ENCODE measurements at places on chromosomes 4 and X. TPM values are rescaled to one million over a fixed set of nuclear protein-coding genes. Genes with fewer than 3 reads are reported as not detected.
A peak's percentile ranks its signal among the peaks of the same experiment; 100 is the strongest.

Gene CXCL3
- total RNA-seq, result 0.90 TPM

GRCh38 chr4:18937080-18937479 is 915.5 kb upstream of the LCORL start:
- DNase-seq, result no peak

DNA sequence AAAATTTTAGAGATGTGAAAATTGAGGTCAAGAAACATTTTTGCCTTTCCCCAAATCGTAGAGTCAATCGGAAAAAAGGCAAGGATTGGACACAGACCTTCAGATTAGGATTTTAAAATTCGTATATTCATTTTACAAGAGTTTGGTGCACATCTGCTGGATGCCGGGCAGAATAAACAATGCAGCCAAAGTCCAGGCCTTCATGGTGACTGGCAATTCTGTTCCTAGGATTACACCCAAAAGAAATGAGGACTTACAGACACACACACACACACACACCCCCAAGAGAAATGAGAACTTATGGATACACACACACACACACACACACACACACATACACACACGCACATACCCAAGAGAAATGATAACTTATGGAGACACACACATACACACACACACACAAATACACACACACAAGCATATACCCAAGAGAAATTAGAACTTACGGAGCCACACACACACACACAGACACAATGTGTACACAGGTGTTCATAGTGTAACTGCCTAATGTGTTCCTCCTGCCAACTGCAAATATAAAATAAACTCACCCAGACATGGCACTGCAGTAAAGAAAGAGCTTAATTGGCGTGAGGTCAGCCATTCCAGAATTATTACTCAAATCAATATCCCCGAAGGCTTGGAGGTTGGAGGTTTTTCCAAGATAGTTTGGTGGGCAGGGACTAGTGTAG is 165.7 kb upstream of the STS start:
- DNase-seq, result no peak

DNA sequence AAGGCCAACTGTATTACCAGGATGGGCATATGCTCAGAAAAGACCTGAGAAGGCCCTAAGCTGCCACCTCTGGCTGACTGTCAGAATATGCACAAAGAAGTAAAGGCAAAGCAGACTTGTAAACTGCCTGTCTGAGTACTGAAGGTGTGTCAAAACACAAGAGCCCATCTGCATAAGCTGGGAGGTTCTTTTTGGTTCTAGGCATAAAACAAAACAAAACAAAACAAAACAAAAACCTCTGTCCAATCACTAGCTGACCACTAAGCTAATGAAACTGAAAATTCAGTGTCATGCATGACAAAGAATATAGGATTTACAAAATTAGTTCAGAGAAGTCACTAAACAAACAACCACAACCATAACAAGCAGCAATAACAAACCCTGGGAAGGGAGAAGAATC is 20.6 kb downstream of the SH3D19 start:
- DNase-seq, result no peak

DNA sequence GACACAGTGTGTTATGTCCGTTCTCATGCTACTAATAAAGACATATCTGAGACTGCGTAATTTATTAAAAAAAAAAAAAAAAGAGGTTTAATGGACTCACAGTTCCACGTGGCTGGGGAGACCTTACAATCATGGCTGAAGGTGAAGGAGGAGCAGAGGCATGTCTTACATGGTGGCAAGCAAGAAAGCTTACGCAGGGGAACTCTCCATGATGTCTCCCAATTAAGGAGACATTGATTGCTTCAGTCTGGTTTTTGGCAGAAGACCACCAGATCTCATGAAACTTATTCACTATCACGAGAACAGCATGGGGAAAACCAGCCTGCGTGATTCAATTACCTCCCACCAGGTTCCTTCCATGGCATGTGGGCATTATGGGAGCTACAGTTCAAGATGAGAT is 221.8 kb downstream of the ASMT start:
- no peak for DNase-seq

- DNase-seq, result no peak
These were observed 280.1 kb upstream of the ZFP42 start for GRCh38 chr4:187715466-187715865.

Gene SLC16A2
- total RNA-seq, result 6.3 TPM

DNA sequence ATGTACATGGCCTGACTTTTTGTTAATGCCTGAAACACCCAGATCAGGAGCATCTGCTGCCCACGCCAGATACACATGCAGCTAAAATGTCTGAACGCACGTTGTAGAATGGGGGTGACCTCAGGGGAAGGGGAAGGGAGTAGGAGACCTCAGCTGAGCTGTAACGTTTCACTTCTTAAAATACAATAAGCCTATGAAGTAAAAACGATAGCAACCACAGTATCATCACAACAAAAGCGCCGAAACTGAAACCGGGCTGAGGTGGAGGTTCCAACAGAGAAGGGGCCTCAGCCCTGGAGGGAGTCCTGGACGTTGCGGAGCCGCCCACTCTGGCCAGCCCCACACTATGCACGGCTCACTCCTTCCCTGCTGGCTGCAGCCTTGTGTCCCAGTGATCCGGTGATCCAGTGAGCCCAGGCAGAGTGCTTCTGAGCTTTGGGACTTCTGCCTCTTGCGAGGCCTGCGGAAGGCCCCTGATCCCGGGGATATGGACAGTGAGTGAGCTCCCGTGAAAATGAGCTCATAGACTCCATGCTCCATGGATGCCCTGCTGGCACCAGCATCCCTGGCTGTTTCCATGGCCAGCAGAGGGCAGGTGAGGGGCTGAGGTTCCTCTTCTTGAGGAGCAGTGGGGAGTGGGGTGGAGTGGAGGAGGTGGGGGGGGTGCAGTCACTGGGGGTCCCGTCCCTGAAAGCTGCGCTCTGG is 52.0 kb downstream of the HMX1 start:
- DNase-seq, result no peak

- no peak for DNase-seq
These were observed 314.3 kb upstream of the CLNK start for GRCh38 chr4:10998846-10999245.

Gene ATG4A
- 18.8 TPM for total RNA-seq

Gene MAGEB17
- not detected for total RNA-seq

- DNase-seq, result no peak
These were observed 76.5 kb upstream of the BOD1L1 start for GRCh38 chr4:13704035-13704434.

Gene FAM9B
- not detected for total RNA-seq

DNA sequence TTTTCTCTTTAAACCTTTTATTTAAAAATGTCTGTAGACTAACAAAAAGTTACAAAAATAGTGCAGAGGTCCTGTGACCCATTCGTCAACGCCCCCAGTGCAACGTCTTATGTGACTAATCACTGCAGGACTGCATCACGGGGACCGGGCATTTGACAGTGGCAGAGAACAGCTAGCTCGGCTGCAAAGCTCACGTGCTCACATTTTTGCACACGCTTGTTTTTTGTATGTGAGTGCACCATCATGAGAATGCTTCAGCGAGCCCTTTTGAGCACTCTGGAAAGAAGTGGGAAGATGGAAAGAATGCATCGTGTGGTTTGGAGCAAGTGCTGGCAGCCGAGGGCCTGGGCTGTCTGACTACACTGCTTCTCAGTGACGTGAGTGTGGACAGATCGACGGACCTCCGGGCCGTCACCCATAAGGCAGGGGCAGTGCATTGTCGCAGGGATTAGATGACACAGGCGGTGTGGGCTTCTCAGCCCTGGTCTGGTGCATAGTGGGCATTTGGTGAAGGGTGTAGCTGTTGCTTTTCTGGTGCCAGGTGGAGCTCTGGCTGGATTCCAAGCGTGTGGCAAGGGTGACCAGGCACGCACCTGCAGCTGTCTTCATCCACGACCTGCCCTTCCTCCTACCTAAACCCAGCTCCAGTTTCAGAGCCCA is 17.7 kb downstream of the SPON2 start:
- no peak for DNase-seq

- DNase-seq, result no peak
These were observed 111.0 kb downstream of the DHX15 start for GRCh38 chr4:24473309-24473721.

DNA sequence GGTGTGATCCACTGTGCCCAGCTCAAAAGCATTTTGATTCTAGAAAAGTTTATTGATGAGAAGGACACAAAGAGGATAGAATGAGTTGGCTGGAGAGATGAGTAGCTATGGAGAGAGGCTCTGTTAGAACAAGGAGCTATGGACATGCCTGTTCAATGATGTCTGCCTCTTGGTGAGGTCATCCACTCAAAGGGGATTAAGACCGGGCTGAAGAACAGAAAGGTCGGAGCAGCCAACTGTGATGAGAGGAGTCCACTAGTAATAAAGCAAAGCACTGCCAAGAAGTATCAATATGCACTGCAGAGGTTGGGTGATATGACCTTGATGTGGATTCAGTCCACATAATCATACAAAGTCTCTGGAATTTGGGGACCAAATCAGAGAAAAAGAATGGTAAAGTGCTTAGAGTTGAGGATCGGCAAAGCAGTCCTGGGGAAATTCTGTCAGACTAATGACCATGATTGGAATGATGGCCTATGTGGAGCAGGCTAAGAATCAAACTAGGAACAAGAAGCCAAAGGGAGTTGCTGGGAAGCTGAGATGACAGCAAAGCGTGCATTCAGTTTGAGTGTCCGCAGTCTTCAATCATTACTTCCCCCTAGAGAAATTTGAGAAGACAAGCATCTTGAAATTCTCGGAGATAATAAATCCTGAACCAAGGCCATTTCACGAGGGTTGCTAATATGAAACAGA is 55.7 kb upstream of the MMAA start:
- no peak for DNase-seq

- DNase-seq, result no peak
These were observed 22.3 kb upstream of the CLOCK start for GRCh38 chr4:55568905-55569504.

DNA sequence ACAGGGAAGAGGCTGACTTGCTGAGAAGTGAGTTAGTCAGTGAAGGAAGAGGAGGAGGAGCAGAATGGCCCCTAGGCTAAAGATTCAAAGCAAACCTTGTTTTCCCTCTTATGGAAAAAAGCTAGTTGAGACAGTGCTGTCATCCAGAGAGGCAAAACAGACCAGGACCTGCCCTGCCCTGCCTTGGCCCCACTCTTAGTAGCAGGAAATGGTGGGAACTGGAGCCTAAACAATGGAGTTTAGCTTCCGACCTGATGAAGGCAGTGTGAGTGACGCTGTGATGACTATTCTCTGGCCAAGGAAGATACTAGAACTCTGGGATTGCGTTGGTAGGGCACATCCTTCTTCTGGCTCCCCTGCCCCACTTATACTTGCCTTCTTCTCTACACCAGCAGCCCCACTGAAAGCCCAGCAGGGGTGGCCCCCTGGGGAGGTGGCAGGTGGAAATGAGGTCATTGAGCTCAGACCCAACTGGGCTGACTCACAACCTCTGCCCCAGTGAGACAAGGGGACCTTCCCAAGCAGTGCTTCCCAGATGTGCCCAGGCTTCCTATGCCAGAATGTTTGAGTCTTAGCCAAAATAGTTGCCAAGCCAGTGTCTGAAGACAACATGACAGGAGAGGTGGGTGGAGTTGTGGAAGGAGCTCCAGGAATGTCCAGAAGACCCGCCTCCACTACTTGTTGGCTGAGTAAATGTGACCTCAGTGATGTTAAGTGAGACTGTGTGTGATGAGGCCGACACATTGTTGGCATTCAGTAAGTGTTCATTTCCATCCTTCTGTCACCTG is 38.8 kb downstream of the MSN start:
- DNase-seq, result peak; percentile 54

DNA sequence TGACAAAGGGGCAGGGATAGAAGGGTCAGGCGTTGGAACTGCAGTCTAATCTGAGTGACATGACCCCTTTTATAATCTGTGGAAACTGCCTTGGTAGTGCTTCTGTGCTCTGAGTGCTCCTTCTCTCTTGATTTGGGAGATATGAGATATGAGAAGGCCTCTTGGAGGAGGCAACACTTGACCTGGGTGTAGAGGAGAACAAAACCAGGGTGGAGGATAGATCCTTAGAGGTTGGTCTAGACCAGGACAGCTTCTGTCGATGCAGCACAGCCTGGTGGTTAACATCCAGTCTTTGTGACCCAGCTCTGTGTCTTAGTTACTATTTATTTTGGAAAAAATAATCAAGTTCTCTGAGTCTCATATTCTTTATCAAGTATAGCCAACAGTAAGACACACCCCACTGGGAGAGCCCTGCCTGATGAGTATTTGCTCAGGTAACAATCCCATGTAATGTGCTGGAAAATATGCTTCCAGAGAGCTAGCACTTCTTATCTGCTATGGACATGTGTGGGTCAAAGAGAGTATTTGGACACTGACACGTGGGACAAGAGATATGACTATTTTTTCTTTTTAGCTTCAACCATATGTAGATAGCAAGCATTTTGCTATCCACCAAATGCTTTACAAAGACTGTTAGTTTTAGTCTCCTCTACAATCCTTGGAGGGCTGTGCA is 9.1 kb downstream of the USP51 start:
- no peak for DNase-seq

- no peak for DNase-seq
These were observed 121.2 kb downstream of the MANBA start for GRCh38 chr4:102639598-102639997.

DNA sequence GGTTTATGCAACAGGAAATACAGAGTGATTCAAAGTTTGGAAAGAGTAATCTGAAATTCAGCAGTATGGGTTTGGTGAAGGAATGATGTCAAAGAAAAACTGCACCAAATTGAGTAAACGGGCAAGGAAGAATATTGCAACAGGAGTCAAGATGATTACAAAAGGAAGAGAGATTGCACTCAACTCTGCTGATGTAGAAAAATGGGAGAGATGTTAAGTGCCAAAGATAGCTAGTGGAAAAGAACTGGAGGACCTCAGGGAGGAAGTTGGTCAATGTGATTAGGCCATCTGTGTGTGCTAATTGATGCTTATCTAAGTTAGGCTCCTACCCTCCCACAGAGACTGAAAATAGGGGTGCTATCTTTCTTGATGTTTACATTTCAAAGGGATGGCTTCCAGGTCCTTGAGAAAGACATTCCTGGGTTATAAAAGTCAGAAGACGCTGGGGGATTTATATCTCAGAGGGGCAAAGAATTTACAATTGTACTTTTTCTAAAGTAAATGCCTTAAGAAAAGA is 167.4 kb upstream of the FAM47A start:
- no peak for DNase-seq

GRCh38 chrX:18674788-18675735 is 3.2 kb upstream of the RS1 start:
- peak; percentile 72 for DNase-seq

Gene DAPP1
- 0.46 TPM for total RNA-seq

DNA sequence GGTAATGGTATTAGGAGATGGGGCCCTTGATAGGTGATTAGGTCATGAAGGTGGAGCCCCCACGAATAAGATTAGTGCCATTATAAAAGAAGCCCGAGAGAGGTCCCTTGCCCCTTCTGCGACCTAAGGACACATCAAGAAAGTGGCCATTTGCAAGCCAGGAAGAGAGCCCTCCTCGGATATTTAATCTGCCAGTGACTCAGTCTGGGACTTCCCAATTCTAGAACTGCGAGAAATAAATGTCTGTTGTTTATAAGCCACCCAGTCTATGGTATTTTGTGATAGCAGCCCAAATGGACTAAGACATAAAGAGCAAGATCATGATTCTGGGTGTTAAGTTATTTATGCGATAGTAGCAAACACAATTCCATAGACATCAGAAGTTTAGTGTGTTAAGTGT is 192.2 kb downstream of the LDB2 start:
- no peak for DNase-seq

- DNase-seq, result no peak
These were observed 5.0 kb upstream of the TSPAN5 start for GRCh38 chr4:98663226-98664006.
